ENCODE measurements at places on chromosomes 6 and 20.

- DNase-seq: no peak
These were observed 6.3 kb upstream of the GABRR2 start for GRCh38 chr6:89321131-89321970.

- no peak for DNase-seq
These were observed 445.3 kb upstream of the SYNCRIP start for GRCh38 chr6:86087954-86088353.

DNA sequence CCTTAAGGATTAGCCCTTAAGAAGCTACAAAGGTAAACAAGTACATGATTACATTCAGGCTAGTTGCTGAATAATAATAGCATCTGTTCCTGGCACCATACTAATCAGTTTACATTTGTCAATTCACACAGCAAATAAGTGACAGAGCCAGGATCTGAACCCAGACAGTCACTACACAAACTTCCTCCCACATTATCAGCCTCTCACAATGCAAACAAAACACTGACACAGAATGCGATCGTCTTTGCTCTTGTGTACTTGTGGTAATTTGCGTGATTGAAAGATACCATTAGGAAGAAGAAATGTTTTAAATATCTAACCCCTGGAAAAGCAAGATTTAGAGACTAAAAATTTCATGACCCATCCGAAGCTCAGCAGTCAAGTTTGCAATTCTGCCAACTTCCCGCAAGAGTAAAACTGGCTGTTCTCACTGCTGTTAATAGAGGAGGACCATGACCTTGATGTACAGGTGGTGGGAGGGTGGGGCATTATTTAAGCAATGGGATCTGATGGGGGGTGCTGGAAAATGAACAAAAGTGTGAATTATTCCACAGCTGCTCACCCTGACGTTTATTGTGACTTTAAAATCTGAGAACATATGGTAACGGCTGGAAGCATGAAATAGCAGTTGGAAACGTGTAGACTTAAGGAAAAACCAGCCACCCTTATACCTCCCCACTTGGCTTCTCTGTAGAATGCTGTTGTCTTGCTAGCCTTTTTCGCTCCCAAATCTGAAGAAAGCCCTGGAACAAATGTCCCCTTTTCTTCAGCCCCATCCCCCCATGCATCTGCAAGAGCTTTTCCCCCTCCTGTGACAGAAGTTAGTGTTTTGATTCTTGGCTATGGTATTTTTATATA, 95.3 kb upstream of the ARMC2 start:
- DNase-seq: no peak

DNA sequence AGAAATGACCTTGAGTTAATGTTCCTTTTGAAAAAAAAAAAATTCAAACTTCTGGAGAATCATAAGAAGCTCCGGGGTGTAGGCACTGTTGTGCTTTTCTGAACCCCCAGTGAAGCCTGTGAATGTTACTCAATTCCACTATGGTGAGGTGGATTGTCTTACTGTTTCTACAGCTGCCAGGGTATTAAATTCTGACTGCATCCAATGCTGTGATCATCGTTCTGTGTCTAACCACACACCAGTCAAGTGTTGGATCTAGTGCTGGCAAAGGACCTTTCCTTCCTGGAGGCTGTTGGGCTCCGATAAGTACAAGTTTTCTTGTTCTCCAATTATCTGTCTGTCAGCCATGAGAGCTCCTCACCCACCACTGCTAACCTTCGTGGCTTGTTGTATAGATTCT, 162.0 kb upstream of the EPHA7 start:
- DNase-seq: no peak

DNA sequence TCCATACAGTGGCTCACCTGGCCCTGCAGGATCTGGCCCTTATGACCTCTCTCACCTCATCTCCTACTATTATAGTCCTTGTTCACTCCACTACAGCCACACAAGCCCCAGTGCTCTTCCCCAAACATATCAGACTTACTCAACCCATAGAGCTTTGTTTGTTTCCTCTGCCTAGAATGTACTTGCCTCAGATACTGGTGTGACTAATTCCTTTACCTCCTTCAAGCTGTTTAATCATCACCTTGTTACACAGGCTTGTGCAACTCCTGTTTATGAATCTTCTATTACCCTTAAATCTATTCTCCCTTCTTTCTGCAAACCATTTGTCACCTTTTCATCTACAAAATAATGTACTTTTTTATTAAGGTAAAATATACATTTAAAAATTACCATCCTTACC, 3.2 kb downstream of the DEFB125 start:
- no peak for DNase-seq

DNA sequence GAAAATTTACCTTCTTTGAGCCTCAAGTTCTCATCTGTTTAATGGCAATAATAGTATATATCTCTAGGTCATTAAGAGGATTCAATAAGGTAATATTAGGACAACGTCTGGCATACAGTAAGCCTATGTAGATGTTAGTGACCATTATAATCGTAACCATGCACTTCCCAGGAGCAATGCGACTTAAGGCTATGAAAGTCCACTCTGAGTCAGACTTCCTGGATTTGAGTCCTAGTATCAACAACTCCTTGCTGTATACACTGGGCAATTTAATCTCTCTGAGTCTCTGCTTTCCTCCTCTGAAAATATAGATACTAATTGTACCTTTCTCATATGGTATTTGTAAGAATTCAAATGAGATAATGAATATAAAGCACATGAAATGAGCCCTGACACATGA, 168.1 kb upstream of the HDDC2 start:
- DNase-seq: no peak

DNA sequence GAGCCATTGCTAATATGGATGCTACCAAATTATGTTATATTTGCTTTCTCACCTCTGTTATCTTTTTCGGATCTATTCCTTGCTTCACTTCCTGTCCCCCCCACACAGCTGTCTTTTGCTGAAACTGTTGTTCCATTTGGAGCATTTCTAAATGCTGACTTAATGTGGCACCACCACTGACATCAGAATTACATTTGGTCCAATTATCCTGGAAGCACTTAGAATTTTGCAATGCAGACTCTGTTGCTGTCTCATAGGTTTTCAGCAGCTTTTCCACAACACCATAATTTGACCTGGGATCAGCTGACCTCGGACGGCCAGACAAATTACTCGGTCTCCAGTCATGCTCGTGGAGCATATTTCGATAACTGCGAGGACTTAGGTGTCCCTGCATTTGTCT, 12.8 kb downstream of the KIAA0408 start:
- no peak for DNase-seq

DNA sequence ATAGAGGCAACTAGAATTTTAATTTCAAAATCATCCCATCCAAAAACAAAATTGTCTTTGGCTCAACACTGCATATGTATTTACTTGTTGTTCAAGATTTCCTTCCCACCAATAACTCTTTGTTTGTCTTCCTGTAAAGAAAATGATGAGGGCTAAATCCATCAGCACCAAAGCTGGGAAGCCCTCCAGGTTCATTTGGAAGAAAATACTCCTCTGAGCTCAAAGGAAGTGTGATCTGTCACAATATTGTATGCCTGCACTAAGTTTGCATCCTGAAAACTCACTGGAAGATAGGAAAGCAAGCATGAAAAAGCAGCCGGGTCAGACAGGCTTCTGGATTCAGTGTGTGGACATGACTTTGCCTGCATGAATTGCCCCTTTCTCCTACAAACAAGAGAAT, 28.7 kb upstream of the OPRM1 start:
- no peak for DNase-seq

DNA sequence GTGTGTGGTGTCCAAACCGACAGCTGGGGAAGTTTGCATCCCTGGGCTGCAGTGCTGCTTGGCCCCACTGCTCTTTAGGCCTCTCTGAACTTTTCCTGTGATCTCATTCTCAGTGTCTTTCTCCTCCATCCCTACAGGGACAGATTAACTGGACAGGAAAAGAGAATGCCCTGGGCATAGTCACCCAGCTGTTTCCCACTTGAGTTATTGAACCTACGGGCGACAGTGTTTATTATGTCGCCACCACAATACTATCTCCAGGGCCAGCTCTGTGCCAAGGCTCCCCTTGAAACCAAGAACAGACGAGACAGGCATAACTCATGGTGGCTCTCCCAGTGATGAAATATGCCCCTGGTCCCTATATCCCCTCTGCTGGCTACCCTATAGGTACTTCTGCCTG, 147.8 kb upstream of the EPHA7 start:
- no peak for DNase-seq

- no peak for DNase-seq
These were observed 960 bp downstream of the TNFRSF6B start for GRCh38 chr20:63697357-63697867.

DNA sequence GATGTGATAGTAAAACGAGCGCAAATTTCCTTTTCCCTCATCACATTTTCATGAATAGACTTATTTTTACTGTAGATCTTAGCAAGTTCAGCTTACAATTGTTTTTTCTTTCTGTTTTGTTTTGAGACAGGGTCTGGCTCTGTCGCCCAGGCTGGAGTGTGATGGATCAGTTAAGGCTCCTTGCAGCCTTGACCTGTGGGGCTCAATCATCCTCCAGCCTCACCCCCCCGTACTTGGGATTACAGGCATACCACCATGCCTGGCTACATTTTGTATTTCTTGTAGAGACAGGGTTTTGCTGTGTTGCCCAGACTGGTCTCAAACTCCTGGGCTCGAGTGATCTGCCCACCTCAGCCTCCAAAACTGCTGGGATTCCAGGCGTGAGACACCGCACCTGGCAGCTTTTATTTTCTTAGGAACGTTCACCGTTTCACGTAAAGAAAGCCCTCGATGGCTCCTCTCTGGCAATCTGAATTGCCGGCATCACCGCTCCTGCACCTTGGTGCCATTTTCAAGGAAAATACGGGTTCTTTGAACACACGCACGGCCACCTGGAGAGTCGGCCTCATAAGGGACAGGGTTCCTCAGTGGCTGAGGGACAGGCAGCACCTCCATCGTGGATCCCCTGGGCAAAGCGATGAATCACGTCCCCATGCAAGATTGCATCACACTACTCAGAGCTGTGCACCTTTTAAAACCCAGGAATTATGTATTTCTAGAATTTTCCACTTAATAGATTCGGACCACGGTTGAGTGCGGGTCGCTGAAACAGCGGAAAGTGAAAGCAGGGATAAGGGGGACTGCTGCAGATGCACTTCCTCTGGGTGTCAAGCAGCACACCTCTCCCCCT, 78.7 kb downstream of the IRF4 start:
- no peak for DNase-seq

DNA sequence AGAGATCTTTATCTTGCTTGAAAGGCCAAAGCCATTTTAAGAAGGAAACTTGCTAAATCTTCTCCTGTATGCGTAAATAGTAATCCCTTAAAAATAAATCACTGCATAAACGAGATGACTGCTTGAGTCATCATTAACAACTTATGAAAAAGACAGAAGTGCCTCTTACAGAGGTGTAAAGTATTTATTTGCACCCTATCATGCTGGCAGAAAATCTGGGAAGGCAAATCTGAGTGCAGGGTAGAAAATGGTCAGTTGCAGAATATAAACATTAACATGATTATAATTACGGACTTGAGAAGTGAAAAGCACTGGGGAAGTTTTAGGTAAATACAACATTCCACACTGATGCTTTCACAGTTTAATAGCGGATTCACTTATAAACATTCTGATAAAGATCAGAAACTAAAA, 67.5 kb upstream of the FBXO30 start:
- DNase-seq: no peak

- no peak for DNase-seq
These were observed 191.2 kb downstream of the ZNF217 start for GRCh38 chr20:53402233-53403005.

DNA sequence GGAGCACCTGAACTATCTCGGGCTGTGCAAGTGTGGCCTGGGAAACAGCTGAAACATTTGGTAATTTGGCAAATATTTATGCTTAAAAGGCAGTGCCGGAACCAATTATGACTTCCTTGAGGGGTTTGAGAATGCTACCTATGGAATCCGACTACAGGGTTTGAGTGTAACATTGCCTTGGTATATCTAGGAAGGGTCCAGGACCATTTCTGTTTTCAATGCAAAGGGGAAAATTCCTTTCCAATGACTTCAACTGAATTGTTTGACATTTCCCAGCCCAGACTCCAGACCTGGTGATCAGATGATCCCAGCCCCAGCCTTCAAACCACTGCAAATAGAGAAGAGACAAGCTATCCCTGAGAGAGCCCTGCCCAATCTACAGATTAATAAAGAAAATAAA, 4.6 kb upstream of the PPP1R3G start:
- DNase-seq: no peak

- no peak for DNase-seq
These were observed 2.9 kb upstream of the ZBTB46 start for GRCh38 chr20:63833776-63834490.

GRCh38 chr6:163720460-163721235, 306.1 kb downstream of the QKI start:
- DNase-seq: no peak

Data from HCT116 (cell line).